ENCODE measurements at places on chromosomes 4 and X.

- no peak overlapping the region for H3K27ac ChIP-seq
- H3K36me3 ChIP-seq = no peaks in the 10 kb centered on the region
- H3K4me3 ChIP-seq = no peak overlapping the region
- H3K4me1 ChIP-seq = no peaks in the 10 kb centered on the region
These were observed 178.8 kb downstream of the DCLK2 start for GRCh38 chr4:150256841-150257730.

GRCh38 chr4:83552083-83552482 lies 16.2 kb downstream of the GPAT3 start:
- H3K27me3 ChIP-seq = no peaks in the 10 kb centered on the region
- H3K27ac ChIP-seq = no peak overlapping the region
- H3K4me3 ChIP-seq = no peak overlapping the region
- no peaks in the 10 kb centered on the region for H3K4me1 ChIP-seq
- no peaks in the 10 kb centered on the region for H3K36me3 ChIP-seq
- no peak for DNase-seq

DNA sequence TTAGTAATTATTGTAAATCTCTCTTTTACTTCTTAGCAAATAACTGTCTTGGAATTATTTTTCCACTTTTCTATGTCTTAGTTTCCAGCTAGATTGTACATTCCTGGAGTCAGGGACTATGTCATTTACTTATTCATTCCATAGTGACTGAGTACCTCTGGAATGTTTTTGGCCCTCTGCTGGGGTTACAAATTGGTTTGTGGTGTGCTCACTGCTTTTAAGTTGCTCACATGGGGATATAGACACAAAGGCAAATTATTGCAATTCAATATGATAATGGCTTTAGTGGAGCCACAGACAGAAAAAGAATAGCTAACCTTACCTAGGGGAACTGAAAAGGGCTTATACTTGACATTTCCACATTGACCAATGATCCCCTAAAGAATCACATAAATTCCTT lies 63.7 kb upstream of the PDGFRA start:
- H3K4me1 ChIP-seq = no peaks in the 10 kb centered on the region
- H3K27ac ChIP-seq = no peak overlapping the region
- H3K36me3 ChIP-seq = no peaks in the 10 kb centered on the region
- H3K4me3 ChIP-seq = no peak overlapping the region
- no peak for DNase-seq

GRCh38 chrX:69080855-69081465 lies 84.3 kb downstream of the PJA1 start:
- H3K4me3 ChIP-seq = no peak overlapping the region
- no peak overlapping the region for H3K27ac ChIP-seq
- no peaks in the 10 kb centered on the region for H3K27me3 ChIP-seq
- DNase-seq = no peak

DNA sequence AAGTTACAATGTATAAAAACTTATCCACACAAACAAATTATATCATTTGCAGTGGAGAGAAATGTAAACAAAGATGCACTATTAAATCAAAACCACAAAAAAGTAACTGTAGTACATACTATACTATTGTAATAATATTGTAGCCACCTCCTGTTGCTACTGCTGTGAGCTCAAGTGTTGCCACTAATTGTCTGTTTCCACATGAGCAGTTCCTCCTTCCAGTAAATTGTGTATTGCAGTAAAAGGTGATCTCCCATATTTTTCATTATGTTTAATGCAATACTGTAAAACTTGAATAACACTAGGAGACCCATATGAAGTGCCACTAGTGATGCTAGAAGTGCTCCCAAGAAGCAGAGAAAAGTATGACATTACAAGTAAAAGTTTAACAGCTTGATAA lies 11.7 kb downstream of the LIN54 start:
- H3K27me3 ChIP-seq = no peaks in the 10 kb centered on the region
- H3K36me3 ChIP-seq = no peaks in the 10 kb centered on the region
- no peak overlapping the region for H3K27ac ChIP-seq
- no peak for DNase-seq

- no peaks in the 10 kb centered on the region for H3K36me3 ChIP-seq
- H3K27me3 ChIP-seq = no peaks in the 10 kb centered on the region
- H3K27ac ChIP-seq = no peak overlapping the region
- no peaks in the 10 kb centered on the region for H3K4me1 ChIP-seq
- DNase-seq = no peak
These were observed 264.3 kb downstream of the RAPGEF2 start for GRCh38 chr4:159366966-159367780.

GRCh38 chr4:185018834-185019455 lies 655 bp downstream of the HELT start:
- peak overlapping the region; percentile 3 for H3K4me3 ChIP-seq
- DNase-seq = no peak
- H3K27ac ChIP-seq = no peak overlapping the region
- H3K36me3 ChIP-seq = no peaks in the 10 kb centered on the region

GRCh38 chrX:138719396-138719795 lies 7.9 kb upstream of the FGF13 start:
- H3K4me3 ChIP-seq = no peak overlapping the region
- DNase-seq = no peak
- no peak overlapping the region for H3K27ac ChIP-seq
- no peaks in the 10 kb centered on the region for H3K27me3 ChIP-seq
- H3K4me1 ChIP-seq = no peaks in the 10 kb centered on the region

GRCh38 chr4:150126201-150126863 lies 48.1 kb downstream of the DCLK2 start:
- DNase-seq = no peak
- no peak overlapping the region for H3K4me3 ChIP-seq
- no peaks in the 10 kb centered on the region for H3K27me3 ChIP-seq
- H3K4me1 ChIP-seq = no peaks in the 10 kb centered on the region
- H3K36me3 ChIP-seq = no peaks in the 10 kb centered on the region

- H3K4me3 ChIP-seq = no peak overlapping the region
- no peaks in the 10 kb centered on the region for H3K27me3 ChIP-seq
- H3K4me1 ChIP-seq = no peaks in the 10 kb centered on the region
- no peak for DNase-seq
- H3K36me3 ChIP-seq = no peaks in the 10 kb centered on the region
- no peak overlapping the region for H3K27ac ChIP-seq
These were observed 12.1 kb downstream of the HEPH start for GRCh38 chrX:66176134-66176533.

DNA sequence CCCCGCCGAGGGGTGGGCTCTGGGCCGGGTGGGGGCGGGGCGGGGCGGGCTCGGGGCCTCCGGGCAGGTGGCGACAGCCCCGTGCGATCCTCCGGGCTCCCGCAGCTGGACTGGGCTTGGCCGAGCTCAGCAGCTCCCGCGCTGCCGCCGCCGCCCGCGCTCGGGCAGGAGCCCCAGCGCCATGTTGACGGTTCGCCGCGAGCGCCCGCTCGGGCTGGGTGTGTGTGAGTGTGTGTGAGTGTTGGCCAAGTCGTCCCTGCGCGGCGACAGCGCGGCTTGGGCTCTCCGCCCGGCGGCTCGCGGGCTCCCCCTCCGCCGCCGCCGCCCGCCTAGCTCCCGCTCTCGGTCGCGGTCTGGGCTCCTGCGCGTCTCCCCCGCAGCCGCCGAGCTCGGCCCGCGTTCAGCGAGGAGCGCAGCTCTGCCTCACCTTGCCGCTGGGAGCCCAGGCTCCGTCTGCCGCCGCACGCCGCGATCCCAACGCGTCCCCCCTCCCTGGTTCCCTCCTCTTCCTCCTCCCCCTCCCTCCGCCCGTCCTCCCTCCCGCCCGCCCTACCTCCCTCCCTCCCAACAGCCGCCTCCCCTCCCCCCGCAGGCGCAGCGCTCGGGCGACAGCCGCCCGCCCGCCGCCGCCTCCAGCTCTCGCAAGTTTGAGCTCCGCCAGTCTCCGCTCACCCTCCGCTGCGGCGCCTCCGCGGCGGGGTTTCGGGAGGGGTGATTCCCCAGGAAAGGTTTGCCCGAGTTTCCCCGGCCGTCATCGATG lies at the start of gene BCOR:
TSS of gene BCOR (minus strand) at position 455 of the 760 bp plus-strand sequence. CDS start 20,029 bp downstream, outside the sequence.
- H3K27ac ChIP-seq = no peak within 1 kb of the TSS
- peaks cover 4% of the 10 kb centered on the region for H3K4me1 ChIP-seq
- peak within 1 kb of the TSS; percentile 65 for H3K4me3 ChIP-seq
- H3K27me3 ChIP-seq = peaks cover 2% of the 10 kb centered on the region

DNA sequence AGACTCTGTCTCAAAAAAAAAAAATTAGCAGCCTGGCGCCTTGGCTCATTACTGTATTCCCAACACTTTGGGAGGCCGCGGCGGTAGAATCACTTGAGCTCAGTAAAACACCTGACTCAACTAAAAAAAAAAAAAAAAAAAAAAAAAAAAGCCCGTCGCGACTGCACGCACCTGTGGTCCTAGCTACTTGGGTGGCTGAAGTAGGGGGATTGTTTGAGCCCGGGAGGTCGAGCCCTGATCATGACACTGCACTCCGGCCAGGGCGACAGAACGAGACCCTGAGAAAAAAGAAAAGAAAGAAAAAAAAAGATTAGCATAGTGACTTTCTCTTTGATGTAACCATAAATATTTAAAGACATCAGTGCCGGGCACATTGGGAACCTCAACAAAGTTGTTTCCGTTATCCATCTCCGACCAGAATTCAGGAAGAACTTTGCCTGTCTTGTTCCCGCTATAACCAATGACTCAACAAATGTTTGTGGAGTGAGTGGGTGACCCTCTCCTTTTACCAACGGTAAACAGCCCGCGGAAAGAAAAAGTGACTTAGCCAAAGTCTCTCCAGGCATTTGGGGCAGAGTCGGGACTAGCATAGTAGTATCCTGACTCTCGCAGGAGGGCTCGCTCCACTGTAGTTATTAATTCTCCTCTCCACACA lies 553 bp upstream of the MED28 start:
- DNase-seq = no peak
- no peaks in the 10 kb centered on the region for H3K36me3 ChIP-seq
- H3K4me1 ChIP-seq = no peaks in the 10 kb centered on the region

DNA sequence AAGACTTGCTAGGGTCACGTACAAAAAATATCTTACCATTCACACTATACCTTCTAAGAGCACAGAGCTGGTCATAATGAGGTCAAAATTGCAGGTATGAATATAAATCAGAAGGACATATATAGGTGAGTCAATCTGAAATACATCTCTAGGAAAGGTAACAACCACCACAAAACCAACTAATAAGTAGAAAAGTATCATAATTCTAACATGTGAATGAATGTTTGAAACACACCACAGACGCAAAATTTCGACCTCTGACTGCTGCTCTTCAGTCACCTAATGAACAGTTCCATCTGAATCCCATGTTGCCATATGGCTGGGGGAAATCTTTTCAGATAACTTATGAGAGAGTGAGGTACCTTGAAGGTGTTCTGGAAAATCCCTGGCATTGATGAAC lies 22.1 kb downstream of the STAP1 start:
- H3K4me1 ChIP-seq = no peaks in the 10 kb centered on the region
- no peaks in the 10 kb centered on the region for H3K36me3 ChIP-seq

DNA sequence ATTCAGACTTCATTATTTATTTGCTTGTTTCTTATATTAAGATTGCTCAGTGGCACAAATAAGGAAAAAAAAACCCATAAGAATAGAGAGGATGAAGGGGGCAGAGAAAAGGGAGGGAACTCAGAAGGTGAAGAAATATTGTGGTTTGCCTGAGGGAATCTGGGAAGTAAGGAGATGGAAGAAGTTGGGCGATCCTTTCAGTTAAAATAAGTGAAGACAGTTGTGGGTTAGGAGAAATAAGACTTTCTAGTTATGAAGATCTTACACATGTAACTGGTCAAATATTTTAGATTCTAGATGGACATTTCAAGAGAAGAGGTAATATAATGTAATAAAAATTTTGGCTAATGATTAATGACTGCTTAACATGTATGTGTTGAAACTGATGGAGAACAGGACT lies 138.7 kb upstream of the LIMCH1 start:
- H3K36me3 ChIP-seq = no peaks in the 10 kb centered on the region
- H3K27me3 ChIP-seq = no peaks in the 10 kb centered on the region
- no peak overlapping the region for H3K27ac ChIP-seq
- H3K4me3 ChIP-seq = no peak overlapping the region
- DNase-seq = no peak

GRCh38 chr4:21991050-21991449 lies 42.5 kb upstream of the KCNIP4 start:
- H3K4me3 ChIP-seq = no peak overlapping the region
- no peak for DNase-seq
- H3K27ac ChIP-seq = no peak overlapping the region

GRCh38 chr4:147101678-147102077 lies 156.0 kb upstream of the TTC29 start:
- no peak overlapping the region for H3K27ac ChIP-seq
- DNase-seq = no peak
- no peaks in the 10 kb centered on the region for H3K36me3 ChIP-seq
- H3K4me3 ChIP-seq = no peak overlapping the region
- H3K27me3 ChIP-seq = no peaks in the 10 kb centered on the region

DNA sequence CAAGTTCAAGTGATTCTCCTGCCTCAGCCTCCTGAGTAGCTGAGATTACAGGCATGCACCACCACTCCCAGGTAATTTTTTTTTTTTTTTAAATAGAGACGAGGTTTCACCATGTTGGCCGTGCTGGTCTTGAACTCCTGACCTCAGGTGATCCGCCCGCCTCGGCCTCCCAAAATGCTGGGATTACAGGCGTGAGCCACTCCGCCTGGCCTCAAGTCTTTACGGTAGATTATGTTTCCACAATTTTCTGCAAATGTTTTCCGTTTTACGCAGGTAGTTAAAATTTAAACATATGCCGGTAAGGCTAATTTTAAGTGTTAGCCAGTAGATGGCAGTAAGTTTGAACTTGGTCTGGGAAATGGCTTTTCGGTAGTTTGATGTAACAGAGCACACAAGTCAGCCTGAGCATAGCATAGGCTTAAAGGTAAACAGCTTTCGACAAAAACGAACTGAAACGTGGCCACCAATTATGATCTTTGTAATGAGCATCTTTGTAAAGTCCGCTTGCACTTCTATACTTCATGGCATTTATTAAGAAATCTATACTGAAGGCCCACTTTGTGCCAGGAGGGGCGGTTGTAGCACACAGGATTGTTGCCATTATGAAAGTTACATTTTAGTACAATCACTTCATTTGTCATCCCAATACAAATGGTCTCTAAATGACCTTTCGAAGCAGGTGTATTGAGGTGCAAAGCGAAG lies 31.1 kb downstream of the CCKAR start:
- H3K4me3 ChIP-seq = no peak overlapping the region
- H3K4me1 ChIP-seq = no peaks in the 10 kb centered on the region
- no peaks in the 10 kb centered on the region for H3K36me3 ChIP-seq
- H3K27me3 ChIP-seq = no peaks in the 10 kb centered on the region
- peak; percentile 13 for DNase-seq

- no peak overlapping the region for H3K27ac ChIP-seq
- no peaks in the 10 kb centered on the region for H3K27me3 ChIP-seq
- no peaks in the 10 kb centered on the region for H3K4me1 ChIP-seq
- H3K36me3 ChIP-seq = no peaks in the 10 kb centered on the region
These were observed 161.2 kb upstream of the WDFY3 start for GRCh38 chr4:85127653-85128052.

DNA sequence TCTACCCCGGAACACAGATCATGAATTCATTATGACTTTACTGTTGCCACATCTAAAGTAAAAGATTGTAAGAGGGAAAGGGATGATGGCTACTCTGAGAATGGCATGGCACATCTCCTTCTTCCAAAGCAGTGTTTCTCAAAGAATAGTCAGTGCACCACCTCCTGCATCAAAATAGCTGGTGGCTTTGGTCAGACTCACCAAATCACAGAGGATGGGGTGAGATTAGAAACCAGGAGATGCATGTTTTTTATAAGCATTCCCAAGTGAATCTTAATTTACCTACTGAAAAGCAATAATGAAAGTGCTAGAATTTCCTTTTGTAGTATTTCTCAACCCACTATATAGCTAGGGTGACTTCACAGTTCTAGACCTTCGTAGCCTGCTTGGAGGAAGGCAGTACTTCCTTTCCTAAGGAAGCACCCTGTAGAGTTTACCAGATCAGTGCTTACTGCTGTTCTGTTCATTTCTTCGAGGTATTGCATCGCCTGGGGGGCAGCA lies 340.8 kb upstream of the KLF3 start:
- no peak for DNase-seq
- H3K36me3 ChIP-seq = no peaks in the 10 kb centered on the region
- no peak overlapping the region for H3K27ac ChIP-seq
- H3K4me3 ChIP-seq = no peak overlapping the region

All from iPS DF 6.9 (cell line).